NCI-H2227 treated with DMSO at 0.1 percent for 48 hours (cell line): ENCODE measurements at places on chromosomes 1 and 21.

- DNase-seq = no peak
Observed at GRCh38 chr1:223456747-223457146, 63.5 kb downstream of the CCDC185 start.

GRCh38 chr1:82264802-82265201 is 464.1 kb downstream of the ADGRL2 start:
- no peak for DNase-seq

DNA sequence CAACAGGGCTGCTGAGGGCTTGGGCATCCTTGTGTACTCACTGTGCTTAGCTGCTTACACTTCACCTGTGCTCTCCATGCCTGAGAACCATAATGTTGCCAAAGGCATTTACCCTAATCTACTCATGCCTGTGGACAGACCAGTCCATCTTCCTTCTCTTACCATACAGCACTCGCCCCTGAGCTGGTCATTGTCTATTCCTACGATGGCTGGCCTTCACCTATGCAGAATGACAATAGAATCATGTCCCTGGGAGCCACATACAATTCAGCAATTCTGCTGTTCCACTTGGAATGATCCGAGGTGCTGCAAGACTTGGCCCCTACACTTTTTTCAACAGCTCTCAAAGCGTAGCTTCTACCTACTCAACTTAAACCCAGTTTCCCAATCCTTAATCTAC is 96.5 kb downstream of the PAPPA2 start:
- DNase-seq = no peak

GRCh38 chr21:41740604-41741252 is 26.1 kb downstream of the RIPK4 start:
- no peak for DNase-seq

DNA sequence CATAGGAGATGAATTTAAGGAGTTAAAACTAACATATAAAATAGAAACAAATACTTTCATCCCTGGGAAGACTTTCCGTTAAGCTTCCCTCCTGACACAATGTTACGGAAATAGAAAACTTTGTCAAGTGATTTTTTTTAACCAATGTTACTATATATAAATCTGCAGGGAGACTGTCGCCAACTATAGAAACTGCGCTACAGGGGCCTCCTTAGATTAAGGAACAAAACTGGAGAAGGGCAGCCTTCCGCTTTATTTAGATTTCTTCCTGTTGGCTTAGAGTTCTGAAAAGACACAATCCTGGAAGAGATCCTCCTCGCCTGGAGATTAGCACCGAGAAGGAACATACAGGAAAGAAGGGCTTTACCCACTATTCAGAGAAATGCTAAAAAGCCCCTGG is 1.5 kb downstream of the MGST3 start:
- no peak for DNase-seq
